ENCODE measurements at places on chromosomes 12 and 14. TPM values are rescaled to one million over a fixed set of nuclear protein-coding genes. Genes with fewer than 3 reads are reported as not detected.

Gene CD27
- total RNA-seq, result not detected

Gene UNG
- 19.6 TPM for total RNA-seq

Gene MYO1A
- not detected for total RNA-seq

Gene MANSC4
- not detected for total RNA-seq

Gene GRIN2B
- total RNA-seq, result not detected

Gene CIROP
- not detected for total RNA-seq

Gene GUCY2C
- not detected for total RNA-seq

Gene GPR68
- total RNA-seq, result 0.34 TPM

Gene CLEC12A
- not detected for total RNA-seq

Data from dermis lymphatic vessel endothelial cell (primary cell).